ENCODE measurements at places on chromosomes 7 and 10.
A peak's percentile ranks its signal among the peaks of the same experiment; 100 is the strongest.

DNA sequence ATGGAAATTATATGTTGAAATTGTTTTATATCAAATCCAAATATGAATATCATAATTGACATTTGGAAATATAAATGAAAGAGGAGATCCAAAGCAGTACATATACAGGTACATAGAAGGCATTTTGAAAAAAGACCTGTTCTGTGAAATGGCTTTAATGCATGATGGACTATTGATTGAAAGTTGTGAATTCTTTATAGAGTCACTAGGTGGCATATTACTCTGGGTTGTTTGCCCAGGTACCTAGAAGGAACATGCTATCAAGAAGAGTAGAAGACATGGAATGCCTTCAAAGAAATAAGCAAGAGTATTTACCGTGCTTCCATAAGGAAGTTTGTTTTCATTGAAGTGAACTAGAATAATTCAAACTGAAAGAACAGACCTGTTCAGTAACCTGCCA, 160.0 kb upstream of the ANK3 start:
- DNase-seq, result no peak

GRCh38 chr10:19412531-19412930, 363.9 kb downstream of the MALRD1 start:
- DNase-seq, result peak; percentile 67

- no peak for DNase-seq
Observed at GRCh38 chr10:112832959-112833358, 117.1 kb upstream of the TCF7L2 start.

DNA sequence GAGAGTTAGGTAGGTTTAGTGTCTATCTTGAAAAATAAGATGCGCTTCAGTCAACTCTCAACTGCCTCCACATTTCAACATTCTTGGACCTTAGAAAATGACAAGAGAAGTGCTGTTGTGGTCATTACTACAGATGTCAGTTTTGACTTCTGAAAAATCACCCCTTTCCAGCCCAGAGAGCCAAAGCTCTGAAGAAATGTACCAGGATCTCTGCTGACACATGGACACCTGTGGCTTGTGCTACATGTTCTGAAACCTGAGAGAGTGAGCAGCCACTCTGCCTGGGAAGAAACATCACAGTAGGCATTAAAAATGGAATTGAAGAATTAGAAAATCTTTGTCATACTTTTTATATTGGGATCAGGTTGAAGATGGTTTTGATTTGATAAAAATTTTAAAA, 35.9 kb upstream of the FEZF1 start:
- DNase-seq, result no peak

DNA sequence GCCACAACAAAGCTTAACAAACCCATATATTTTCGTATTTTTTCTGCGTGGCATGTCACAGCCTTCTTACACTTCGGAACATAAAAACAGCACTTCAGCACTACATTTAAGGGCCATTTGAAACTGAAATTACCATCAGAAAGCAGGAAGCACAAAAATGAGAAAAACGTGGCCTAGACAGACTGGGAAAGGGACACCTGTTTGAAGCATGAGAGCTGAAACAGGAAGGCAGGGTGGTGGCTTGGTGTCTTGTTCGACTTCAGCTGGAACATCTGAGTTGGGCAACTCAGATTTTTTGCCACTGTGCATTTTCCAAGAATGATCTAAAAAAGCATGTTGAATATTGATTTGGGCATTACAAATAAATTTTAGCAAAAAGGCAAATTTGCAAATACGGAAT, 243.2 kb downstream of the ELMO1 start:
- DNase-seq, result no peak

- DNase-seq, result no peak
Observed at GRCh38 chr7:21903020-21903786, 42.5 kb downstream of the CDCA7L start.

DNA sequence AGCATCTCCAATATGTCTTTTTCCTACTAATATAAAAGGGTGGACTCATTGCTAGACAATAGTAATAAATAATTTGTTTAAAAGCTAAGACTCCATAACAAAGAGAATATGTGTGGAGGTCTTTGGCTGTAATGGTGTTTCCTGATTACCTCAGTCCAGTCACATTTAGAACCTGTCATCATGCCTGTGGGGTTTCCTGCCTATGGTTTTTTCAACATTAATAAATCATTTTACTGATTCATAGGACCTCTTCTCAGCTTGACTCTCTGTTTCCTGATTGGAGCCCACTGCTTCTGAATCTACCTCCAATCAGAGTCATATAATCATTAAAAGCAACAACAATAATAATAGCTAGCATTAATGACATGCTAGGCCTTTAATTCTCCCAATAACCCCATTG, 52.4 kb upstream of the GNAI1 start:
- DNase-seq, result no peak

DNA sequence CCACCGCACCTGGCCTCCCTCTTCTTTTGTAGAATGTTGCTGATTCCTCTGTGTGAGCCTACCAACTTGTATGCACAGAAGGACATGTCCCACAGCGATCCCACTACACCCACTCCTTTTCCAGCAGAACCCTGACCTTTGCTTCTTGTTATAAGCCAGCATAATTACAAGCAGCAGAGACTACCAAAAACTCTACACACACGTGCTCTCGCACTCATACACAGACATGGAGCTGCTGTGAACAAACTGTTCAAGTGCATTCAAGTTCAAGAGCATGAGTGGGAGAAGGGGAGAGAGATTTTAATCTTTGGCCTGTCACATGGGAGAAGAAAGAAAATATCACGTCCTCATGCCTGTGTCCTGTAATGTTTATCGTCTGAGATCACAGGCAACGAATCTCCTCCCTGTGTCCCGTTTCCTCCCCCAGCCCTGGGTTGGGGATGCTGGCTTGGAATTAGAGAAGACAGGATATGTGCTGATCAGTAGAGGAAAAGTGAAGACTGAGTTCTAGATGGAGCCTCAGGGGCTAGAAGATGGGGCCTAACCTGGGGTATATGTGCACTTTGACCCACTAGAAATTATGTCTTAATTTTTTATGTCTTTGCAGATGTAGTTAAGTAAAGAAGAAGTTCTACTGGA, 79.6 kb downstream of the NHLRC2 start:
- no peak for DNase-seq

- DNase-seq, result no peak
Observed at GRCh38 chr7:150908173-150908572, 55.9 kb downstream of the AOC1 start.

DNA sequence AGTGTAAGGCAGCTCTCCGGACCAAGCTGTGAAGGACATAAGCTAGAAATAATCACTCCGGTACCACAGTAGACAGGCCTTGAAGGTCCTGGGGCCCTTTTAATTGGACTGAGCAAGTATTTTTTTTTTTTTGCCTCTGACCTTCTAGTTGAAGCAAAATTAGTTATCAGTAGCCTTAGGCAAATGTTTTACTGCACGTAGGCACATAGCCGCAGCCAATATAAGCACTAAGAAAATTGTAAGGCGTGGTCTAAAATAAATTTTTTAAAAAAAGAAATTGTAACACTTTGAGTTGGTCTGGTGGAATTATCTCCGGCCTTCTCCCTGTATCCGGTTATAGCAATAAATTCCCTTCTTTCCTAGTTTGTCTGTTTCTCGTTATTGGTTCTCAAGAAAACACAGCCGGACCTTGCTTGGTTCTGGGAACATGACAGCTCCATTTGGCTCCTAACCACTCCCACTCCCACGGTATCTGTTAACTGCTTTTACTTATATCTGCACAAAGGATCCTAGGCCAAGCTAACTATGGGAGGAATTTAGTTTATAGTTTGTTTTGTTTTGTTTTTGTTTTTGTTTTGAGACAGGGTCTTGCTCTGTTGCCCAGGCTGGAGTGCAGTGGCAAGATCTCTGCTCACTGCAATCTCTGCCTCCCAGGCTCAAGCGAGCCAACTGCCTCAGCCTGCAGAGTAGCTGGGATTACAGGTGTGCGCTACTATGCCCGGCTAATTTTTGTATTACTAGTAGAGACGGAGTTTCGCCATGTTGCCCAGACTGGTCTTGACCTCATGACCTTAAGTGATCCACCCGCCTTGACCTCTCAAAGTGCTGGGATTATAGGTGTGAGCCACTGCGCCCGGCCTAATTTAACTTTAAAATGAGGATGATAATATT, 124.4 kb upstream of the KIF5B start:
- DNase-seq, result peak; percentile 12

- DNase-seq, result no peak
Observed at GRCh38 chr7:137001041-137001440, 132.6 kb downstream of the CHRM2 start.

DNA sequence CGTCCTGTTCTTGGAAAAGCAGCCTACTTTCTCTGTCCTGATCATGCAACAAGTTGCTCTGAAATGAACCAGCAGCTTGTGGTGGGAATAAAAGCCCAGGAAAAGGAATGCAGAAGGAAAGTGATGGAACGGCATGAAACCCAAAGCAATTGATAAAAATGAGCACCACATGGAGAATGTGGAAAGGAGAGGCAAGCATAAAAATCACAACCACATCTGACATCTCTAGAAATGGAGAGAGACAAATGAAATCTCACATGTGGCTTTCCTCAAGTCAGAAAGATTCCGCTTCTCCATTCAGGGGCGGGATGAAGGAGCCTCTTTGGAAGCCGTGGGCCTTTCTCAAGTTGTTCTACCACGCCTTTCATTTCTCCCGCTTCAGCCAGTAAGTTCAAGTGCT, 631.7 kb upstream of the GALNT17 start:
- no peak for DNase-seq

DNA sequence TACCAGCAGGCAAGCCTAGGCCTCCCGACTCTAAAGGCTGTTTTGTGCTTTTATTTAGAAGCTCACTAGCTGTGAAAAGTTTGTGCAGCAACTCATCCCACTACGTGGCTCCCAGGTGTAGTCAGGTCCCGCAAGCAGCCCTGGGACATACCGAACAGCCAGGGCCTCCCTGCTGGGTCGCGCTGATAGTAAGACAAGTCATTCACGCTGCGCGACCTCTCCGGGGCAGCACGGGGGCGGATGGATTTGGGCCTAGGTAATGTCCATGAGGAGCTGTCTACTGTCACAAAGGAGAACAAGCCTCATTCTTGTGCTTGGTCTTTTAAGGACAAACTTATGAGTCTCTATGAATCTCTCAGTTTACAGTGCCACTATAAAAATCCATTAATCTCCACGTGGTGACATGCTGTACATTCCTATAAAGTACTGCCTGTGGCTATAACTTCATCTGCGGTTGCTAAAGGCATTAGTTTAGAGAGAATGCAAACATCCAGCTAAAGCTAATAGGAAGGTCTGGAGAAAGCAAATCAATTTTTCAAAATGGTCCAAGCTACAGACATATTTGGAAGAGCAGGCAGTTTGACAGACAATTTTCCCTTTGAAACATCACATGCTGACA, 546.8 kb downstream of the PHTF2 start:
- DNase-seq, result no peak

Data from eye (tissue), 1 donor.